ENCODE measurements at places on chromosomes 4 and X.

DNA sequence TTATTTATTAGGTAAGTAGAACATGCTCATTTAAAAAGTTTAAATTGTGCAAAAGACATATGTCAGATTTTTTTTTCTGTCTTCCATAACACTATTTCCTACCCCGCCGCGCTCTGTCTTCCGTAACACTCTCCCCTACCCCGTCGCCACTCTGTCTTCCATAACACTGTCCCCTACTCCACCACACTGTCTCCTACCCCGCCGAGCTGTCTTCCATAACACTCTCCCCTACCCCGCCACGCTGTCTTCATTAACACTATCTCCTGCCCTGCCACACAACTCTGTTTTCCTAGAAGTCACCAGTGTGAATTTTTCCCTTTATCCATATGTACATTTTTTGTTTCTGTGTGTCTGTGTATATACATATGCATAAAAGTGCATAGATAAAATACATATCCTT is 4.4 kb downstream of the MSMO1 start:
- no peak for DNase-seq

- no peak for DNase-seq
Observed at GRCh38 chr4:154464654-154465053, 26.9 kb downstream of the DCHS2 start.

DNA sequence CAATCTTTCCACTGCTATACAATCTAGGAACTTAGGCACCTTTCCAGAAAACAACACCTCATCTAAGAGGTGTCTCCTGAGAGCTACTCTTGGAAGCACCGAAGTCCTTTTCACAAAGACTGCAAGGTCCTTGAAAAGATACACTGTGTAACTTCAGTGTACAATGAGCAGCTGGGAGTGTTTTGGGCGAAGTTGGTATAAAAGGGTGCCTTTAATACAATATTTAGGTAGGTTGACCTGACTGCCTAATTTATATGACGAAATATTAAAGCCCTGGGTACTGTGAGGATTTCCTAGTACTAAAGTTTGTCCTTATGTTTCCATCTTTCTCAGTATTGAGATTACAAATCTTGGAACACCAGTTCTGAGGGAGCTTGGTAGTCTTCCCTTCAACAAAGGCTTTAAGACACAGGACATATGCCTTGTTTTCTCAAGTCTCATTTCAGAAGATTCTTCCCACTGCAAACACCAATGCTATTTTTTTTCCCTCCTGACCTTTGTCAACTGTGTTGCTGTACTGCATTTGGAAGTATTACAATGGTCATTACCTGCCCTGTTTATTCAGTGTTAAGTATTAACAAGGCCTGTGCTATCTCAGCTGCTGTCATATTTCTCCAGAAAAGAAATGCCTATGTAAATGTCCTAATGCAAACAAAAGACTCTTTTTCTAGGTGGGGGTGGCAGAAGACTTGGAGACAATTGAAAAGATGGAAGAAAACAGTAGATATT is 134.2 kb downstream of the MAML3 start:
- DNase-seq = peak; percentile 19

GRCh38 chr4:27666943-27667342 is 806.3 kb downstream of the STIM2 start:
- DNase-seq = no peak

GRCh38 chr4:85779165-85779564 is 304.2 kb downstream of the ARHGAP24 start:
- no peak for DNase-seq

DNA sequence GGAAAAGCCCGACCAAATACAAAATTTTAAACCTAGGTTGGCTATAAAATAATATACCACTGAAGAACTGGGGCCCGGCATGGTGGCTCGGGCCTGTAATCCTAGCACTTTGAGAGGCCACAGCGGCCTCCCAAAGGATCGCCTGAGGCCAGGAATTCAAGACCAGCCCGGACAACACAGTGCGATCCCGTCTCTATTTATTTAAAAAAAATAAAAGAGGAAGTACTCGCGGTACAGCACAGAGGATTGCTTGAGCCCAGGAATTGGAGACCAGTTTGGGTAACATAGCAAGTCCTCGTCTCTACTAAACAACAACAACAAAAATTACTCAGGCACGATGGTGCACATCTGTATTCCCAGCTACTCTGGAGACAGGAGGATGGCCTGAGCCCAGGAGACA is 44.8 kb upstream of the CDKN2AIP start:
- no peak for DNase-seq

- no peak for DNase-seq
Observed at GRCh38 chrX:47960406-47960805, 43.4 kb downstream of the ZNF182 start.

DNA sequence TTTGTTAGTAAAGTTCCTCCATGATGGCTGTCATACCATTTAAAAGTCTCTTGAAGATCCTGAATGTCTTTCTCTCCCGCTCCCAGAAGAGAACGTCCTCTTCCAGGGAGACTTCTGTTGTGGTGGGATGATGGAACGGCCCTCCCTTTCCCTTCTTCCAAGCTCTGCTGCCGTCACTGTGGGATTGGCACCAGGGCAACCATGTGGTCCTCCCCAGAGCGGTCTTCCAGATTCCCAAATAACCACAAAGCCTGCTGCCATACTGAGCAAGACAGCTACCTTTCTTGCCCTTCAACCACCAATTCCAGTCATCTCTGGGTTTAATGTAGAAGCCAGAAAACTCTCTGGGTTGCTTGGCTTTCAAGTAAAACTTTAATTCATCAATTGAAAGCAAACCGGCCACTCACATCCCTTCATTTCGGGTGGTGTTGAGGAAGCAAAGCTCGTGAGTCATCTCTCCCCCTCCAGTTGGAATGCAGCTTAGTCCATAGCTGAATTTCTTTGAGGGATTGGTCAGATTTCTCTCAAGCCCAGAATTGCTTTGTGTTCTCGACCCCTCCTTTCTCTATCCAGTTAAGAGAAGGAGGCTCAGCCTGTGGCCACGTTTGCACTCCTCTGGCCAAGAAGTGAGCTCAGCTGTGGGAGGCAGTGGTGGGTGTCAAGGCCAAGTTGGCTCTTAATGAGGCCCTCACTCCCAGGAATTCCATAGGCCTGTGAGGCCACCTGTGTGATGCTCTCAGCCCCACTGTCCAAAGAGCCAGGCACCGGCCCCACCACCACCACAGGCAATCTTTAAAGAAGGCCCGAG is 36.9 kb downstream of the FHDC1 start:
- no peak for DNase-seq

DNA sequence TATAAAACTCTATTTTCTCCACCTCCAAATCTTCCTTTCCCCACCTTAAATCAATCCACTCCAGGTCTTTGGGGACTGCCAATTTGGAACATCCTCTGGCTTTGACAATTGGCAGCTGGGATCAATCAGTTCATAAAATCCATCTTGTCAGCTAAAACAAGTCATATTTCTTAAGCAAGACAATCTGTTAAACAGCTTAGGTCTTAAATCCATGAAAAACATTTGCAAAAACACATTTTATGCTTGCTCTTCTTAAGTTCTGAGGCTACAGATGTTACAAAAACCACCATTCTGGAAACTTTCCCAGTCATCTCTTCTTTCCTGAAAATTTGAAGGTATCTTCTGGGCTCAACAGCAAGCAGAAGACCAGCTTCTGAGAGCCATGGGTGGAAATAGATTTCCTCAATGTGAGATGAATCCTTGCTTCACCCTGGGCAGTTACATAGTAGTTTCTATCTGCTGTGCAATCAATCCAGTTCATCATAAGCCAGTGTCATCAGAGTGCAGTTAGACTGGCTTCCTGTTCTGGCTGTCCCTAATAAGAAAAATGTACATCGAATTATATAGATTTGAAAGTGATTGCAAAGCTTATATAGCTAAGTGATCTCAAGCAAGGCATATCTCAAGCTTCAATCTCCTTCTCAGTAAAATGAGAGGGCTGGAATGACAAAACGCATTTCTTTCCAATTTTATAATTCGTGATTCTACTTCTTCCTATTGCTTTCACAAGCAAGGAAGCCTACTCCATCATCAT is 402.7 kb upstream of the INTU start:
- no peak for DNase-seq

DNA sequence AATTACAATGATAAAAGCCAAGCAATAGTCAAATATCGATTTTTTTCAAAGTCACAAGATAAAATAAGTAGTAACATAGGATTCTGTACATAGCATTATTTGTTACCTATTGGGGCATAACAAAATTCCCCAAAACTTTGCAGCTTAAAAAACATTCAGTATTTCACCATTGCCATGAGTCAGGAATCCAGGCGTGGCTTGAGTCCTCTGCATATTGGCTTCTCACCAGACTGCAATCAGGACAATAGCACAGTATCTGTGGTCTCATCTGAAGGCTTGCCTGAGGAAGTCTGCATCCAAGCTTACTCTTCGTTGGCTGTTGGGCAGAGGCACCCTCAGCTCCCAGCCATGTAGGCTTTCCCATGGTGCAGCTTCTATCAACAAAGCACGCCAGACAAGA is 6.2 kb upstream of the CTBP1 start:
- DNase-seq = no peak

DNA sequence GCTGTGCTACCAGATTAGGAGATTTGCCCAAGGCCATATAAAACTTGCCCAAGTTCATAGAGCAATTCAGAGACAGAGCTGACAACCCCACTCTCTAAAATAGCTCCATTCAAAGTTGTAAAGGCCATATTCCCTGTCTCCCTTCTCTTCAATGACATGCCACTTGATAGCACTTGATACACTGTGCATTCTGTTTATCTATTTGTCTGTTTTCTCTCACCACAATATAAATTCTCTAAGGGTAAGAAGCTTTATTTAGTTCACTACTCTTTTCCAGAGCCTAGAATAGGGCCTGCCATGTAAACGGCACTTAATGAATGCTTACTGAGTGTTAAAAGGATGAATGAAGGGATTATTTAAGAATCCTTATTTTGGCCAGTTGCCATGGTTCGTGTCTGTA is 24.1 kb upstream of the MAP9 start:
- no peak for DNase-seq

- no peak for DNase-seq
Observed at GRCh38 chr4:92182736-92183407, 120.9 kb upstream of the GRID2 start.

DNA sequence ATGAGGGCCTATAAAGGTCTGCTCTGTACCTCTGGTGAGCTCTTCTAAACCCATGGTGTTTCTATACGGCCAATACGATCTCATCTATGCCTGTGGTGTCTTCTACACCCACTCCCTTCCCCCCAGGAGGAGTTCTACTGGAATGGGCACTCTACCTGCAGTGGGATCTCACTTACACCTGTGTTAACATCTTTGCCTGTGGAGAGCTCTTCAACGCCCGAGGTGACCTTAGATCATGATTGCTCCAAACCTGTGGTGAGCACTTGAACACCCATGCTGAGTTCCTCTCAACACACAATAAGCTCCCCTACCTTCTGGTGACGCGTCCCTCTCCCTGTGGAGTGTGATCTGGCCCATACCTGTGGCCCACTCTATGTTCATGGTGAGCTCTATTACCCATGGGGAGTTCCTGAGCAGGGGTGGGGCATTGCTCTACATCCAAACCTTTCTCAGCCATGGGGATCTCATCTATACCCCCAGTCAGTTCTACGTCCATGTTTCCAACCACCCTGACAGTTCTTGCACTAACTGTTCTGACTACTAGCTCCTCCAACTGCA is 48.6 kb downstream of the BCOR start:
- DNase-seq = no peak

DNA sequence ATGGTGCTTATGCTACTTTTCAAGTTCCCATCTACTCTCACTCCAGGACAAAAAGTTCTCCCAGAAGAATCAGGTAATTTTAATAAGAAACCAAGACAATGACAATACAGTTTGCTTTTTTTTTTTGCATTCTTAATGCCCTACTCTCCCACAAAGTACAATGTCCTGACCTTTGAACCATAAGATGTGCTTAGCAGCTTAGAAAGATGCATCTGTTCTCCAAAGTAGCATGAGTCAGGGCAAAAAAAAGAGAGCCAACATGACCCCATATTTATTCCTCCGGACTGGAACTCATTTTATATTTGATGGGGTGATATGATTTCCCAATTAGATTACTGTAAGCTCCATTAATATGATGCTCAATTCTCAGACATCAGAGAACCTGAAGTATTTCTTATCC is 16.5 kb upstream of the PDCL2 start:
- DNase-seq = no peak

GRCh38 chr4:48687313-48688051 is 92.6 kb downstream of the FRYL start:
- no peak for DNase-seq

DNA sequence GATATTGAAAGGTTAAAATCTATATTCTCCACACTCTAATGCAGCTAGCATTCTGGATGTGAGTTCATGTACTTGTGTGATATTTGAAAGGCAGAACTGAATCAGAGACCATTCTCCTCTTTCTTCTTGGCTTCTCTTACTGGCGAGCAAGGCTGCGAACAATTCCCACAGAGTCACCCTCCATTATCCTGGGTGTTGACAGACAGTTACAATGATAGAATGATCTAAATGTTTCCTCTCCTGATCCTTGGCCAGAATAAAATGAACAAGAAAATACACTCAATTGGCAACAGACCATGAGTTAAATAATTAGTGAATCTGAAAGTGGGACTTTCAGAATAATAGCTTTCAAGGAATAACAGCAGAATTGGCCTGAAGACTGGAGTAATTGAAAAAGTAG is 342.8 kb downstream of the RAPGEF2 start:
- no peak for DNase-seq

GRCh38 chrX:8405631-8406030 is 59.0 kb upstream of the VCX3B start:
- no peak for DNase-seq

GRCh38 chrX:136322064-136322463 is 21.3 kb downstream of the ADGRG4 start:
- DNase-seq = no peak

GRCh38 chr4:56181140-56181953 is 205.9 kb downstream of the AASDH start:
- DNase-seq = no peak

GRCh38 chr4:74096265-74096980 is 2.6 kb downstream of the CXCL2 start:
- DNase-seq = no peak

GRCh38 chrX:135185795-135186443 is 14.7 kb upstream of the CT55 start:
- DNase-seq = peak; percentile 18

DNA sequence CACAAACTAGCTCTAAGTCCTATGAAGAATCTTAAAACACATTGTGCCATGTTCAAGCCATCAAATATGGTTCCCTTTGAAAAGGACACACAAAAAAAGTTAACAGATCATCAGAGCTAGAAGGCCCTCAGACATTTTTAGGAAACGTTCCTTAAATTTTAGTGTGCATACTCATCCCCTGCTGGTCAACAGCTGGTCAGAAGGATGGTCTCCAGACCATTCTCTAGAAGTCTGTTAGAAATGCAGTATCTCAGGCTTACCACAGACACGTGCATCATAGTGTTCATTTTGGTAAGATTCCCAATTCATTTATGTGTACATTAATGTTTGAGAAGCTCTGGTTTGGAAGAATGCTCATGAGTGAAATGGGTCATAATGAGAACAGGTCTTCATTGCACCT is 523.1 kb downstream of the INPP4B start:
- DNase-seq = no peak

DNA sequence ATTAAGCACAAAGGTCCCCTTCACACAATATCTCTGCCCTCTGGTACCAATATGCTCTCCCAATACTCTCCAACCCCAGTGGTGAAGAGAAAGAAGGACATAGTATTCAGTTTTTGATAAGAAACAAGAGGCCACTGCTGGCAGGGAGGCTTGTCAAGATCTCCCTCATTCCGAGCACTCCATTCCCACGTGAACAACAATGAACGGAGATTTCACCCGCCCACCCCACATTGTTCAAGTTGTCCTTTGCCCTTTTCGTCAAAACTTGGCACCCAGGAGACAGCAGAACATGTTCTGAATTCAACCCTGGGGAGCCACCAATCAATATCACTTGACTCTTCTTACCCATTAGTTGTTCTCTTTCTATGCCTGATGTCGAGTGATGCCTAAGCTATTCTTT is 54.2 kb upstream of the SLC25A4 start:
- DNase-seq = no peak
